ENCODE measurements at places on chromosomes 3 and 15.

DNA sequence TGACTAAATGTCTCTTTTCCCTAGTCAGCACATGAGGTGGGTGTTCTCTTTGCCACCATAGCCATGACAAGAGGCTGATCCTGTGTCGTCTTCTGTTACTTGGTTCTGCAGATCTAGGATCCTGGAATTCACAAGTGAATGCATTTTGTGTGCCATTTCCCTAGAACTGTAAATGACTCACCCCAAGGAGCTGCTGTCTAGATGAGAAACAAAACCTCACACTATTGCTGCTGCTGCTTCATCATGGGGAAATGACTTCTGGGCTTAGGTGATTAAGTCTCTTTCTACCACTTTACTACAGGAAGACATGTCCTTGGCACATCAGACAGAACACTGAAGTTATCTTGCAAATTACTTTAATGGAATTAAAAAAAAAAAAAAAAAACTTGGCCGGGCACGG is 54.9 kb downstream of the SLCO3A1 start:
- no peak for DNase-seq

DNA sequence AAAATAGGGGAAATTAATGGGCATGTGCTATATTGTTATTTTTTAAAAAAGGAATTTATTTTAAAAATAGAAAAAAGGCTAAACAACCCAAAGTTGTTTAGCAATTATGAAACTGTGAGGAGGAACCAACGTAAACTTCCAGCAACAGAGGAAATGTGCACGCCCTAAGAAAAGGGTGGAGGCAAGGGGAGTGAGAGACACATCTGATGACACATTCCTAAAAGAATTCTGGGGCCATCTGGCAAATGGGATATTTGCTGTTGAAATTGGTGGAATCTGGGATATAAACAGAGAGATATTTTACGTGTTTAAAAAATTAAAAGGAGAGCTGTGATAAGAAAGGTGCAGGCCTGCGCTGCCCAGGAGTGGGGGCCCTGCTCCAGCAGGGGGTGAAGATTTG is 50.8 kb upstream of the MUC13 start:
- DNase-seq: no peak

DNA sequence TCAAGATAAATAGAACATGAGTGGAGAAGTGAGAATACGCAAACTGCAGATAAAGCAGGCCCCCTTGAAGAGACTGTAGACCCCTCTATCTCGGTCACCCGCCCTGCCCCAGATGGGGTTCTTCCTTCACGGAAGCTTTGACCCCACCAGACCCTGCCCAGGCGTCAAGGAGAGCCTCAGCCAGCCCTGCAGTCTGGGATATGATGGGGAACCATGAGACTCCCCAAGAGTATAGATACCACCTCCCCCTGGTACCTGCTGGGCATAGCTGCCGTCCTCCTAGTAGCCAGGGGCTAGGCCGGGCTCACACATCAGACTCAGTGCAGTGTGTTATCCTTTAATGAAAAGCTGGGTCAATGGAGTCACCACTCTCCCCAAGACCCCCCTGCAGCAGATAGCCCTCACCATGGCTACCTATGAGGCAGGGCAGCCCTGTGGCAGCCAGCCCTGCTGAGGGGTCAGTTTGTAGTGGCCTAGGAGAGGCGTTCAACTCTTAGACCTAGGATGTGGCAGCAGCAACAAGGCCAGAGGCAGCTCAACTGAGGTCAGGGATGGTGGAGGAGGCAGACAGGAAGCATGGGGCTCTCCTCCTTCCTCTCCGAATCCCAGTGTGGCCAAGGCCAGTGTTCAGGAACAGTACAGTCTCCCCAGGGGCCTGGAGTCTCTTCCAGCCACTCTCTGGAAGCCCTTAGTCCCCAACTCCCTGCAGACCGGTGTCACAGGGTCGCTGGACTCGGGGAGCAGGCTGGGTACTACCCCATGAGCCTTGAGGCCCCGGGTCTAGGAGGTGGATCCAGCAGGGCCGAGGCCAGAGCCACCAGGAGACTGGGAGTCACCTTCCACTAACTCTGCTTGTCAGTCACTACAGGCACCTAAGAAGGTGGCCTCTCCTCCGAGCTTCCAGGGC is 26.1 kb downstream of the PLXNB1 start:
- DNase-seq: no peak

- DNase-seq: no peak
These were observed 155.8 kb upstream of the ATP11B start for GRCh38 chr3:182637350-182638110.

GRCh38 chr3:28935146-28935545 is 345.7 kb upstream of the RBMS3 start:
- no peak for DNase-seq

DNA sequence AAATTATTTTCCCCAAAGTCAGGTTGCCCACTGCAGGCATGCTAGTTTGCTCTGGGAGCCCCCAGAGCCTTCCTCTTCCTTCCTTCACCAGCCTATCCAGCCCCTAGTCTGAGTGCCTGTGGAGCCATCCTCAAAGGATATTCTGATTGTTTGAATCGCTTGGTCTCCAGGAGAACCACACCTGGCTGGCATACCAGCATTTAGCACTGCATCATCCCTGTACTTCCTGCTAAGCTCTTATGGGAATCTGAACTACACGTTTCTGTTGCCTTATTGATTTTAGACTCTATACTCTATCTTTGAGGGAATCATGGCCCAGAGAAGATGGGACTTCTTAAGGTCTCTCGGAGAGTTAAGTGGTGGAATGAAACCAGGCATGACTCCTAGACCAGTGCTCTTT is 26.3 kb downstream of the ZBTB38 start:
- no peak for DNase-seq

DNA sequence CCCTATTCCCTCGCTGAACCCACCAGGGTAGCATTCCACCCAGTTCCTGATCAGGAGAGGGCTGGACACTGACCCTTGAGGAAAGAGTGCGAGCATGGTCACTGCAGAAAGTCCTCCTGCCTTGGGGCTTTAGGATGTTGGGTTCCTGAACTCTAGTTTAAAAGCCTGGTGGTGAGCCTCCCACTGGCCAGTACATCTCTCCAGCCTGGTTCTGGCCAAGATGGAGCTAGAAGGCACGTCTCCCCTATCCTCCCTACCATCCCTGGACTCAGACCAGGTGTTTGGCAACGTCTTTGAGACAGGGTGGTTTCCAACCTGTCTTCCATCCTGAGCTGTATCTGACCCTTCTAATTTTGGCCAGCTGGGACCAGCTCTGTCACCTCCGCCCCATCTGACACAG is 31.4 kb downstream of the NBEAL2 start:
- DNase-seq: no peak

GRCh38 chr3:112815981-112816380 is 30.7 kb downstream of the CD200R1L start:
- DNase-seq: no peak

- DNase-seq: no peak
These were observed 154.4 kb downstream of the TUSC7 start for GRCh38 chr3:116863822-116864589.
